ENCODE measurements at places on chromosomes 2 and 18.

- DNase-seq = no peak
Observed at GRCh38 chr2:221675201-221675908, 103.3 kb upstream of the EPHA4 start.

- DNase-seq = no peak
Observed at GRCh38 chr2:73185965-73186364, 16.4 kb upstream of the NOTO start.

GRCh38 chr2:72555943-72556342 is 269.9 kb downstream of the EXOC6B start:
- DNase-seq = no peak

DNA sequence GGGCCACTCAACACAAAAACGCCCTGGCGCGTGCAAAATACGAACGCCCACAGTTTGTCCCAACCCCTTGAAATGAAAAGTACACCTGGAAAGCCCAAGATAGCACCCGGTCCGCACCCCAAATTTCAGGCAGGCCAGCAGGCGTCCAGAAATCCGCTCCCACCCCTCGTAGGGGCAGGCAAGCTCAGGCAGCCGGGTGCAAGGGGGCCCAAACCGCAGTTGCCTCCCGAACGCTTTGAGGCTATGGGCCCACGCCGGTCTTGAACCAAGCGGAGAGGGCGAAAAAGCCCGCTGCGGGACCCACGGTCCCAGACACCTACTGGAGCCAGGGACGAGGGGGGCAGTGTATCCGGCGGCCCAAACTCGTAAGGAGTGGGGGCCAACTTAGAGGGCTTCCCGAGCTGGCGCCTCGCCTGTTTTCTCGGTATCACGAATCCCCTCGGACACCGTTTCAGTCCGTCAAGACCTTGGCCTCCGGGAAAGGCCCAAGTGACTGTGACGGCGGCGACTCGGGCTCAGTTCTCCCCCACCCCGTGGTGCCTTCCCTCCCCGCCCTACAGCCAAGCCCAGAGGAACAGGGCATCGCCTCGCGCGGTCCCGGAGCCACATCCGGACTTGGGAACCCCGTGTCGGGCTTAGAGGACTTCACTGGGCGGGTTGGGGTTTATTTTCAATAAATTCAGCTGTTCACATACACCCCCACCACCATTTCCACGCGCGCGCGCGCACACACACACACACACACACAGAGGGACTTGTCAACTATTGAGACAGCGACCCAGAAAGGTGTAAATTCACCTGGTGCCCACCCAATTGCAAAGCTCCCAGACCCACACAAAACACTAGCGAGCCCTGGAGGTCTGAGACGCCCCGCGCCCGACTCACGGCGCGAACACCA is 6.2 kb upstream of the SATB2 start:
- no peak for DNase-seq

GRCh38 chr2:169806586-169806985 is 7.9 kb downstream of the SSB start:
- DNase-seq = no peak

GRCh38 chr18:73476031-73476430 is 608.2 kb upstream of the NETO1 start:
- DNase-seq = no peak

GRCh38 chr18:35189510-35189909 is 51.3 kb upstream of the ZNF397 start:
- no peak for DNase-seq

Data from stimulated activated CD4-positive, alpha-beta T cell treated with anti-CD3 and anti-CD28 coated beads, TNF-alpha, amount 100 ng/mL, for 1 hour (primary cell).